Activated CD8-positive, alpha-beta memory T cell treated with anti-CD3 and anti-CD28 coated beads, Interleukin-2, amount 50 U/mL, for 48 hours (primary cell): ENCODE measurements at places on chromosomes 5 and 9.

DNA sequence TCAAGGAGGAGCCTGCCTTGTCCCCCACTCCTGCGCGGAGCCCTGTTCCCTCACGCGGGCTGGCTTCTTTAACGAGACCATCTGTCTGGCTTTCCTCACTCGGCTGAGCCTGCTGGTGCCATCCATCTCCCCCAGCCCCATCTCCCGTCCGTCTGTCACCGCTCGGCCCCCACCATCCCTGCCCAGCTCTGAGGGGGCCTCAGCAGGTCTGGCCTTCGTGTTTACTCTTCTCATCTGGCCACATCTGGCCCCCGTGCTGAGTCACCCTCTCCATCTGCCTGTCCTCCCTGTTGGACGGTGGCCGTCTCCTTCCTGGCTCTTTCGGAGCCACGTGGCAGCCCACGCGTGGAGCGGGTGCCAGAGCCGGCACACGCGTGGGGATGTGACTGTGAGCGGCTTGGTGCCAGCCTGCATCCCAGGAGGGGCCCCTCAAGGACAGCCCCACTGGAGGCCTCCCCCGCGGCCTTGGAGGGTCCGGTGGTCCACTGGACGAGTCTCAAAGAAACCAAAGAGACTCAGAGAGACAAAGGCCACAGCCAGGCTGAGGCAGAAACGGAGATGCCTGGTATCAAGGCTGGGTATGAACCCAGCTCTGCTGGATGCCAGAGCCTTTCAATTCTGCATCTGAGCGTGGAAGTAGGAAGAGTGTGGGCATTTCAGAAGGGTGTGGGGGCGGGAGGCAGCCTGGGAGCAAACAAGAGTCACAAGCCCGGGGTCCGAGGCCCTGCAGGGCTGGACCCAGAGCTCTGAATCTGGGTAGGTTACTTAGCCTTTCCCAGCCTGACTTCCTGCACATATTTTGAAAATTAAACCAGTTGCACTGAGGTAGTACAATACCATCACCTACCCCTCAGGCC is 76.7 kb upstream of the UNC5A start:
- peak; percentile 23 for DNase-seq

DNA sequence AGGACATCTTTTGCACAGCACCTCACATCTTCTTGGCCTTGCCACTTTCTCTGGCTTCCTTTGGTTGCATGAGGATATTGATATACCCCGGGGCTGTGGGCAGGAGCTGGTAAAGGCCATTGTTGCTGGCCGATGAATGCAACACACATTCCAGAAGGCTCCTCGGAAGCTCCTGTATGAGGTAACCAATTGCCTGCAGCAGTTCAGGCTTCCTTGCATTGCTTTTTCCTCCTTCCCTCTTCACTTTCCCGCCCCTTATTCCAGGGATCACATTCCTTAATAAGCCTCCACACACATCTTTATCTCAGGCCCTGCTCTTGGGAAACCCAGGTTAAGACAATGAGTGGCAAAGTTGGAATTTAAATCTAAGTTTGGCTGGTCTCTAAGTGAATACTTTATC is 505.4 kb upstream of the CLINT1 start:
- no peak for DNase-seq

- no peak for DNase-seq
These were observed 58.0 kb upstream of the PTPN3 start for GRCh38 chr9:109556061-109556460.

DNA sequence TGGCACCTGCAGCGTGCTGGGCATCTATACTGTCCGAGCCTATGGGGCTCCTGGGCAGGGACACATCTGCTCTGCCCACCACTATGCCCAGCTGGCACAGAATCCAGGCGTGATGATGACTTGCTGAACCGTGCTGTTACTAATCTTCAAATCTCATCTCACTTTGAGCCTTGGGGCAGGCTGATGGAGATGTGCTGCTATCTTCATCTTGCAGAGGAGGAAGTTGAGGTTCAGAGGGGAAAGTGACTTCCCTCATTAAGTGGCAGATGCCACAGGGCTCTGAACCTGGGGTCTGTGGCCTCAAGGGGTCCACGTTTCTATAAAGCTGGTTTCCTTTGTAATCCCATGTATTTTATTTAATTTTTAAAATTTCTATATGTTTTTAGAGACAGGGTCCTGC is 4.7 kb downstream of the SLC2A6 start:
- no peak for DNase-seq

DNA sequence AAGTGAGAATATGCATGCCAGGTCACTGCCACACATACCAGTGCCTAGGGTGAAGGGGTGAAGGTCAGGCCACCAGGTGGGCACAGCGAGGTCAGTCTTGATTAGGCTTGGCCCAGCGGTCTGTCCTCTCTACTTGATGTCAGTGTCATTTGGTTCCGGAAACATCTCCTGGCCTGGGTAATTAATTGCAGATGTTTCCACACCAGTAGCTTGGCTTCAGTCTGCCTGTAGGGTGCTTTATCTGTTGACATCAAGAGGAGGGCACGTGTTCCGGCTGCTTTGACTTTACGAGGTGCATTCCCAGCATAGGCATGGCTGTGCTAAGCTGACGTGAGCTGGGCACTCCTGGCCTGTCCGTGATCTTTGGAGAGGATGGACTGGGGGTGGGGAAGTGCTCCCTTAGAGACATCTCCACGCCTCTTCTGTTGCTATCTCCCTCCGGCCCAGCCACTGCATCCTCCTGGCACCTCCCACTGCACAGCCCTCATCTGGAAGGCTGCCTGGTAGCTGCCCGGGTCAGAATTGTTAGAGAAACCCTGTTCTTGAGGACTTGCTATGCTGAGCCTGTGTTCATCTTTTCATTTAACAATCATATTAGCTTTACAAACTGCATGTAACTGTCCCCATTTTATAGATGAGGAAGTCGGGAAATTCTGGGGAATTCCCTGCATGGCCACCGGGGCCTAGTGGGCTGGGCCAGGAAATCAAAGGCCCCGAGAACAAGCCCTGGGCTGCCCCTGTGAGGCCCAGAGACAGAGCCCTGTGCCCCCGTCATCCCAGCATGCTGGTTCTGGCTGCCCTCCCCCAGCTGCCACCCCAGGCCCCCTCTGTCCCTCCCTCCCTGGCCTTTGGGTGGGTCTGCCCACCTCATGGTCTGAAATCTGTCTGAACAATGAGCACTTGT is 29.1 kb downstream of the JADE2 start:
- peak; percentile 63 for DNase-seq

DNA sequence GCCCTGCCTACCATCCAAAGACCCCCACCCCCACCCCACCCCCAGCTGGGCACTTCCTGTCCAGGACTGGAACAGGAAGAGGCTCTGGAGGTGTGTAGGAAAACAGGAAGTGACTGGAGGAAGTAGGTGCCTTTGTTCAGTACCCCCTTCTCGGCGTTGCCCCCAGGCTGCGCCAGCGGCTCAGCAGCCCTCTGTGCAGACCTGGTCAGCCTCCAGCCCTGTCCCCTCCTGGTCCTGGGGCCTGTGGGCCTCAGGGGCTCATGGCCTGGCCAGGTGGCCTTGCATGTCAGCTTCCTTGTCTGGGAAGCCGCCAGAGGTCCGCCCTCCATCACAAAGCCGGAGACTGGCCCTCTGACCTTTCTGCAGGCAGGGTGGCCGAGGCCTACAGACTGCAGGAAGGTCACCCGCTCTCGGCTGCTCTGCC is 26.0 kb downstream of the FLT4 start:
- no peak for DNase-seq

DNA sequence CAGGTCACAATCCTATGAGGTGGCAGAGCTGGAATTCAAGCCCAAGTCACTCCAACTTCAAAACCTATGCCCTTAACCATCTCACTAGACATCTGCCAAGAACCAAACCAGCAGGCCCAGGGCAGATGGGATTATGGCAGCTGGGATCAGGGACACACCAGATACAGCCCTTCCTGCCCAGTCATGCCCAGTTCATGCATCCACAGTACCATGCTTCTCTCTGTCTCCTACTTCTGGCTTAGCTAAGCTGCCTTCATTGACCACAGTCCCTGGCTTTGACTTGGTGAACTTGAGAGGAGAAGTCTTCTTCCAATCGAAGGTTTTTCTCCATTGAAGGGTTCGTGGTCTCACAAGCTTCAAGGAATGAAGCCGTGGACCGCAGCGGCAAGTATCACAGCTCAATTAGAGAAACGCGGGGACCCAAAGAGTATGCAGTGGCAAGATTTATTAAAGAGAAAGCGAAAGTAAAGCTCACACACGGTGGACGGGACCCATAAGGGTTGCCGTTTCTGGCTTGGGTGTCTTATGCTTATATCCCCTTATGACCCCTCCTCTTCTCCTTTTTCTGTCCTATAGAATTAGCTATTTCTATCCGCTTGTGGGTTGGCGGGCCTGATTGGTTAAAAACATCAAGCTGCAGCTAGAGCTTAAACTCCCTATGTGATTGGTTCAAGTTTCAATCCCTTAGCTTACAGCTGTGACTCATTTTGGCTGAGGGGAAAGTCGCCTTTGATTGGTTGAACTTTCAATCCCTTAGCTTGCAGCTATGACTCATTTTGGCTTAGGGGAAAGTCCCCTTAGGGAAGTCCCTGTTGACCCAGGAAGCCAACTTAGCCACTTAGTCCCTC is 101.2 kb downstream of the TRIM36 start:
- no peak for DNase-seq
